ENCODE measurements at places on chromosomes 16 and 17. TPM values are rescaled to one million over a fixed set of nuclear protein-coding genes. Genes with fewer than 3 reads are reported as not detected.

CLEC19A gene
- total RNA-seq, result not detected

GPR142 gene
- total RNA-seq, result not detected

FOXF1 gene
- total RNA-seq, result 10.3 TPM

METTL22 gene
- total RNA-seq, result 33.5 TPM

STAT3 gene
- 113 TPM for total RNA-seq

VPS35L gene
- 67.4 TPM for total RNA-seq

CSH2 gene
- total RNA-seq, result not detected

- DNase-seq, result no peak
These were observed 10.0 kb downstream of the NLE1 start for GRCh38 chr17:35132099-35132498.

DNA sequence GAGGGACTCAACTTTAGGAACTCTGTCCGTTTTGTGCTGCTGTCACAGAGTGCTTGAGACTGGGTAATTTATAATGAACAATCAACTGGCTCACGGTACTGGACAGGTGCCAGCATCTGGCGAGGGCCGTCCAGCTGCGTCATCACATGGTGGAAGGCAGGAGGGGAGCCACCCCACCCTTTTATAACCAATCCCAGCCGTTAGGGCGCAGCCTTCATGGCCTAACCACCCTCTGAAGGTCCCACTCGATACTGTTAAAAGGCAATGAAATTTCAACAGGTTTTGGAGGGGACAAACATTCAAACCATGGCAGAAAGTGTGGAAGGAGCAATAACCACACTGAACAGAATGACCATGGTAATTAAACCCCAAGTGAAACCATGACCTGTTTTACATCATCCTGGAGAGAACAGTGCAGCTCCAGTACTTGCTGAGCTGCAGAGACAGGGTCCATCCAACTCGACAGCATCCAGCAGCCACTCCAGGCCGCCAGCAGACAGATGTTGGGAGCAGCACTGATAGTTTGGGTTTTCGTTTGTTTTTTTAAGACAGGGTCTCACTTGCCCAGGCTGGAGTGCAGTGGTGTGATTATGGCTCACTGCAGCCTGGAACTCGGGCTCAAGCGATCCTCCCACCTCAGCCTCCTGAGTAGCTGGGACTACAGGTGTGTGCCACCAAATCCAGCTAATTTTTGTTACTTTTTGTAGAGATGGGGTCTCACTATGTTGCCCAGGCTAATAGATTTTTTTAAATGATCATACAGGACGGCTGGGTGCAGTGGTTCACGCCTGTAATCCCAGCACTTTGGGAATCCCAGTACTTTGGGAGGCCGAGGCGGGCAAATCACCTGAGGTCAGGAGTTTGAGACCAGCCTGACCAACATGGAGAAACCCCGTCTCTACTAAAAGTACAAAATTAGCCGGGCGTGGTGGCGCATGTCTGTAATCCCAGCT is 11.0 kb downstream of the CHMP6 start:
- DNase-seq, result peak; percentile 65

DNA sequence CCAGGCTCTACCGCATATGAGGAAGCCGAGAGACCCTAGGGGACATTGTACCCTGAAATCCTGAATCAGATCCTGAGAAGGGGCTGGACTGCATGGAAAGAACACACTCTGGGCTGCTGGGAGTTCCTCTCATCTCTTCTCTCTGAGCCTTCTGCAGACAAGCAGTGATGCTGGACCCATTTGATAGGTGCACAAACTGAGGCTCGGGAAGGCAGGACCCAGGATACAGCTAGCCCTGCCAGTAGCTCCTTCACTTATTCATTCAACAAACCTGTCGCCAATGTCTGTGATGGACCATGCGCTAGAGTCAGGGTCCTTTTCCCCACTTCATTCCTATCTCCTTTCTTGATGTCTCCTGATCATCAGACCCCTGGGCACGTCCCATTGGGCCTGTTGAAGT is 1.9 kb downstream of the SBK1 start:
- DNase-seq, result no peak

- DNase-seq, result peak; percentile 97
These were observed at the start of gene NOB1 for GRCh38 chr16:69754469-69755310. NOB1 (minus strand) TSS chr16:69754926; CDS start chr16:69754910, 16 bp downstream.

- no peak for DNase-seq
These were observed at the start of gene WNT3 for GRCh38 chr17:46818316-46818928. WNT3 (minus strand) TSS chr17:46818692; CDS start chr17:46818597, 95 bp downstream.

GRCh38 chr16:2779978-2780898 is 3.2 kb upstream of the ELOB start:
- DNase-seq, result no peak

DNA sequence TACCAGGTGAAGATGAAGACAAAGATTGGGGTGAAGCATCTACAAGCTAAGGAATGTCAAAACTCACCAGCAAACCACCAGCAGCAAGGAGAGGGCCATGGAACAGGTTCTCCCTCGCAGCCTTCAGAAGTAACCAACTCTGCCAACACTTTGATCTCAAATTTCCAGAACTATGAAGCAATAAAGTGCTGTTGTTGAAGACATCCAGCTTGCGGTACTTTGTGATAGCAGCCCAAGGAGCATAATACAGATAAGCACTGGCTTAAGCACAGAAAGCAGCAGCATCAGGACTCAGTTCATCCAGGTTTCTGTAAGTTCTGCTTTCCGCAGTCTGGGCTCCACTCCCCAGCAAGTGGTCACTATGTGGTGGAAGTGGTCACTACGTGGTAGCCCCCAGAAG is 16.0 kb upstream of the CDRT4 start:
- peak; percentile 25 for DNase-seq

DNA sequence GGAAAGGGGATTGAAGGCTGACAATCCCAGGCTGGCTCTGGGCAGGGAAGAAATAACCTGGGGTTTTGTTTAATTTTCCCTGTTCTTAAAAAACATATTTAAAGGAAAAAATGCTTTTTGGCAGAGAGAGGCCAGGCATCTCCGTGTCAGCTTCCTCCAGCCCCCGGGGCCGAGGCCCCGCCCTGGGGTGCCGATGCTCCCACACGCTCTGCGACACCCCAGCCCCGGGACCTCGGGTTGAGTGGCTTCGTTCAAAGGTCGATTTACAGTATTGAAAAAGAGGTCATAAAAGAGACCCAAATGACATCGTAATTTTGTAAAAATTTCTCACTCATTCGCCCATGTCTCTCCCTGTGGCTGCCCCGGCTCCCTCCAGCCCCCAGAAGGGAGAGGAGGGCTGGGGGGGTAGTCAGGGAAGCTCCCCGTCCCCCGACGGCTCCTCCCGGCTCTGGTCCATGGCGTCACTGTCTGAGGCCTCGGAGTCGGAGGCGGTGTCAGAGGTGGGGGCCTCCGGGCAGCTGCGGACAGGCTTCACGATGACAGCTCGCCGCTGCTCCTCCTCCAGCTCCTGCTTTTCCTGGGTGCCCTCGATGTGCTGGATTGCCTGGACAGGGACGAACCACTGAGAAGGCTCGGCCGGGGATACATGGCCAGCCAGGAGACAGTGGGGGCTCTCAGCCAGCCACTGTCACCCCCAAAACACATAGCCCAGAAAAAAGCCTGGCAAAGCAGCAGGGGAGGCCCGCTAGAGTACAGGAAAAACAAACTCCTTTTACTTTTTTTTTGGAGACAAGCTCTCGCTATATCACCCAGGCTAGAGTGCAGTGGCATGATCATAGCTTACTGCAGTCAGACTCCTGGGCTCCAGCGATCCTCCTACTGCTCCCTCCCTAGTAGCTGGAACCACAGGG is 14.9 kb downstream of the TFAP4 start:
- DNase-seq, result peak; percentile 56

DNA sequence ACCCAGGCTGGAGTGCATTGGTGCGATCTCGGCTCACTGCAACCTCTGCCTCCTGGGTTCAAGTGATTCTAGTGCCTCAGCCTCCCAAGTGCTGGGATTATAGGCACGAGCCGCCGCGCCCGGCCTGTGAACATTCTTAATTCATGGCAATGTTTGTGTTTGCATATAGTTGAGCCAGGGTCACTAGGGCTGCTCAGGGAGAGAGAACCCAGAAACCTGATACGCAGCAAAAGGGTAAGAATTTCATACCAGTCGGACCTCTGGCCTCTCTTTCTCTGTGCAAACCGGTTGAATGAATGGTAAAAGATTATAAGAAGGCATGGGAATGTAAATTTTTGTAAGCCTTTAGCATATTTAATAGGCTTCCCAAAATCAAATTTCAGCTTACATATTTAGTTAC is 6.9 kb upstream of the TMEM98 start:
- DNase-seq, result no peak

DNA sequence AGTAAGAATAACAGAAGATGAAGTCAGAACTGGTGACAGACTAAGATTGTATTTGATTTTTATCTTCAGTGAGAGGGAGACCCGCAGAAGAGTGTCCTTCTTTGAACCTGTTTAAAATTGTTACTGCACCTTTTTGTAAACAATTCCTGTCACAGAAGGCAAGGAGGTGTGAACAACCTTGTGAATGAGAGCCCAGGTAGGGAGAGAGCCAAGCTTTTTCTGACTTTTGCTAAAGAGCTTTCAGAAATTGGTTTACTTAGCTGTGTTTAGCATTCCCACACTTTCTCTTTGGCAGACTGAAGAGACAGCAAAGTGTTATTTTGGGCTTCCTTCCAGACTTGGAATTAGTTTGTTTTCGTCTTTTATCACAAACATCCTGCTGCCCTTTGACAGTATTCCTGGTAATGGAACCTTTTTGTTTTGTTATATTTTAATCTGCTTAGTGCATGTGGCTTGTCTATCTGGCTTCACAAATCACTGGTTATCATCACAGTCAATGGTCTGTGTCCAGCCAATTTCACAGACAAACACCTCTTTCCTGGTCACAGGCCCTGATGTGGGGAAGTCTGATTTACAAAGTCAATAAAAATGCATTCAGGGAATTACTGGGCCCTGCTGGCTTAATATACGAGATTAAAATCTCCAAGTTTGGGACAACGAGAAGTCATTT is 85.7 kb upstream of the HS3ST2 start:
- peak; percentile 46 for DNase-seq

- DNase-seq, result no peak
These were observed 27.0 kb downstream of the CDC27 start for GRCh38 chr17:47162013-47162622.

GRCh38 chr16:88649924-88650748 is 717 bp downstream of the CYBA start:
- peak; percentile 47 for DNase-seq

DNA sequence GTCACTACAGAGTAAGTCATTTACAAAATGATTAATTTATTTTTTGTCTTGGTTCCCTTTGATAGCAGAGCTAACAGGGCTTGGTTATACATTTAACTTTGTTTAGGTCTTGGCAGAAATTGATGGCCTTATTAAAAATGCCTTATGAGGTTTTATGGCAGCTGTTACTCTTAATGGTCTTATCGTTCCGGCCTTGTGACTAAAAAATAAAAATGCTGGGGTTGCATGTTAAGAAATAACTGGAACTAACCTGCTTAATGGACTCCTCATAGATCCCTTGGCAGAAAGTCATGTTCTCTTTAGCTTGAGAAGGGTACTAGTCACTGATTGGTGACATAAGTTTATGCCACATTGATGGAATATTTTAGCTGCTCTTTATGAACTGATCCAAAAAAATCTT is 18.3 kb downstream of the COX11 start:
- no peak for DNase-seq

DNA sequence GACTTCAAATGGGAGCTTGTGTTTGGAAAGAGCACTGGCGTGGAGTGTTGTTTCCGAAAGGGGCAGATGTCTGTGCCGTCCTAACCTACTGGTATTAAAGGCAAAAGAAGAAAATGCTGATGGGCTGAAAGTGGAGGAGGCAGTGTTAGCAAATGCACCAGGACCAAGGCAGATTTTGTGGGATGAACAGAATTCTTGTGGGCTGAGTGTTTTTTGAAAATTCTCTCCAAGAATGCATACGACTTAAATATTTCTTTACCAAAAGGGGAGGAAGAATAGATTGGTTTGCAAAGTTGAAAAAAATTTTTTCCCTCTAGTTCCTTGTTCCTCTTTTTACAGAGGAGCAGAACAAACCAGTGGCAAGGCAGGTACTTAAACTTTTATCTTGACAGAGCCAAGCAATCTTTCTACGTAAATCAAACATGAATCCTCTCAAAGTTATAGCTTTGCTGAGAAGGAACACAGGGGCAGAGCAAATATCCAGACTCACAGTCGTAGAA is 16.8 kb downstream of the MARCHF10 start:
- DNase-seq, result peak; percentile 90

- DNase-seq, result no peak
These were observed 40.3 kb upstream of the IRX5 start for GRCh38 chr16:54890381-54890780.

DNA sequence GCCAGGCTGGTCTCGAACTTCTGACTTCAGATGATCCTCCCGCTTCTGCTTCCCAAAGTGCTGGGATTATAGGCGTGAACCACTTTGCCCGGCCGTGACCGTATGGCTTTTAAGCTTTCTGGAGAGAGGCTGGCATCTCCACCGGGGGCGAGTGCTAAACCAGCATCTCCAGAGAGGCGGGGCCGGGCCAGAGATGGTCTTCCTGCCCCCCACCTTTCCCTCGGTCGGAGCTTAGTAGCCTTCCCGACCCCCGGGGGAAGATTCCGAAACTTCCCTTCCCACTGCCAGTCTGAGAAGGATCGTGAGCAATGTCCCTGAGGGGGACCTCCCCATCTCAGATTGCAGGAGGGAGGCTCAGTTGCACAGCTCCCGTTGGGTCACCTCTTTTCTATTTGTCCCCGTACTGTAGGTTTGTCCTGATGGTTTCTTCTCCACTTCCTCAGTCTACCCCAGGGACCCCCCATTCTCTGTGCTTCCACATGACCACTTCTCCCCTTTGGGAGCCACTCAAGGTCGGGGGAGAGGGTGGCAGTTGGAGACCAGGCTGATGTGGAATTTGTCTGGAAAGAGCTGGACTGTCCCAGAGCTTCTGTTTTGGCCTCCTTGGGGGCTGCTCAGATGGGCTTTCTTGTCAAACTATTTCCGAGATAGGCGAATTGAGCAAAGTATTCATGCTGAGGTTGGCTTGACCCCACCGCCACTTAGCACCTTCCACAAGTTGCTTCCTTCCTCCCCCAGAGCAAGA is 18.2 kb downstream of the IGF2BP1 start:
- no peak for DNase-seq

GRCh38 chr16:18816286-18816685 is 14.9 kb upstream of the ARL6IP1 start:
- DNase-seq, result no peak

GRCh38 chr17:74157366-74157765 is 46.1 kb upstream of the RPL38 start:
- DNase-seq, result no peak

DNA sequence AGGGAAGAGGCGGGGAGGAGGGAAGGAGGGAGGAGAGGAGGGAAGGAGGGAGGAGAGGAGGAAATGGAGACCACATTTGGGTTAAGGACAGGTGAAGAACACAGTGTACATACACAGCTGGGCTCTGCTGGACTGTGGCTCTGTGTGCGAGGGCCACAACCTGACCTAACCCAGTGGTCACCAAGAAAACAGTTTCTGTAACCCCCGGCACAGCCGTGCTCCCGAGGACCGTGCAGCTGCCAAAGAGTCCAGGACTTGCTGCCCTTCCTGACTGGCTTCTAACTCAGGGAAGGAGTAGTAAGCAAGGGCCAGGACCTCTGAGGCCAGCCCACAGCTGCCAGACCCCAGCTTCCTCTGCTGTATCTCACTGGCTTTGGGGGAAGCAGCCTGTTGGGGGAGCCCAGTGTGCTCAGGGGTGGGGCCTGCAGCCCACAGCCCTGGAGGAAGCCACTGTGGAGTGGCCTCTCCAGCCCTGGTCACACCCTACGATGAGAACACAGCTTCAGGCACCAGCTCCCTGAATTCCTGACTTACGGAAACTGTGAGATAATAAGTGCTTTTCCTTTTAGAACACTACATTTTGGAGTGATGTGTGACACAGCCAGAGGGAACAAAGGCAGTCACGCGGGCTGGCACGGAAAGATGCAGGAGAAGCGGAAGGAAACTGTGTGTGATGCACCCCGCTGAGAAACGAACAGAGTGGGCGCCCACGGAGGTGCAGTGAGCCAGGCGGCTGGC is 32.3 kb downstream of the SLC7A5 start:
- no peak for DNase-seq

- DNase-seq, result no peak
These were observed 28.2 kb downstream of the ST3GAL2 start for GRCh38 chr16:70410734-70411133.
